ENCODE measurements at places on chromosomes 5 and 9.

- DNase-seq: no peak
Observed at GRCh38 chr9:135516132-135516860, 4.9 kb upstream of the LCN1 start.

GRCh38 chr5:132773601-132774355 is 3.3 kb downstream of the SEPTIN8 start:
- no peak for DNase-seq

GRCh38 chr9:88501086-88501485 is 33.9 kb upstream of the NXNL2 start:
- no peak for DNase-seq

DNA sequence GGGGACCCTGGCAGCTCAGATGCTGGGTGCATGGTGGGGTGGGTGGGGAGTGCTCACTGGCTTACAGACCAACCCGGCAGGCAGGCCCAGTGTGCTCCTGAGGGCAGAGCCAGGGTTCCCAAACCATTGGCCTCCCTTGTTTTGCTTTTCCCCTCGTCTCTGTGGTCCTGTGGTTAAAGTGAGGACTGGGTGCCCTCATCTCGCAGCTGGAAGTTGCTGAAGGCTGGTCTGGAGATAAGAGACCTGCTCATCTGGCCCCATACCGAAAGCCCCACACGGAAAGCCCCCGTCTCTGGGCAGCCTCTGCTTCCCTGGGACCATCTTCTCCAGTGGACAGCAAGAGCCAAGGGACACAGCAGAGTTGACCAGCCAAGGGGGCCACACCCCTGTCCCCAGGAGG is 9.8 kb upstream of the NACC2 start:
- DNase-seq: no peak

- DNase-seq: no peak
Observed at GRCh38 chr5:147391781-147392180, 118.1 kb downstream of the DPYSL3 start.

DNA sequence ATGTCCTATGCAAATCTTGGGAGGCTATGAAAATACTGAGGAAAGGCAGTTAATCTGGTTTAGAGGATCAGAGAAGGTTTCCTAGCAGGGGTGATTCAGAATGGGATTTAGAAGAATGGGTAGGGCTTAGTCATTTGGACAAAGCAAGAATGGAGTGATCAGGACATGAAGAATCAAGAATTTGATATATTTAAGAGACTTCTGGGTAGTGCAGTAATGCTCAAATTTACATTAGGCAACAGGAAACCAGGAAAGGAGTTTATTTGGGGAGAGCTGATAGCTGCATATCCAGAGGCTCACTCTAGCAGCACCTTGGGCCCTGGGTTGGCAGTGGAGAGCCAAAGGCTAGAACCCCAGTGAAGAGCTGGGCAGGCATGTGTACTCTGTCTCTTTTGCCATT is 78.9 kb upstream of the PAPPA start:
- DNase-seq: no peak

- no peak for DNase-seq
Observed at GRCh38 chr9:129665814-129666520, 520 bp downstream of the PRRX2 start.

GRCh38 chr9:15246708-15247107 is 60.3 kb downstream of the TTC39B start:
- DNase-seq: no peak

- DNase-seq: no peak
Observed at GRCh38 chr9:70110194-70111041, 66.8 kb downstream of the MAMDC2 start.

- DNase-seq: no peak
Observed at GRCh38 chr5:177526191-177526590, 9.4 kb upstream of the DDX41 start.

GRCh38 chr9:33168941-33169544 is 1.9 kb upstream of the B4GALT1 start:
- no peak for DNase-seq

- no peak for DNase-seq
Observed at GRCh38 chr5:87686975-87687374, 274.2 kb upstream of the CCNH start.
